Astrocyte of the hippocampus (primary cell): ENCODE measurements at places on chromosomes 13 and 19.
A peak's percentile ranks its signal among the peaks of the same experiment; 100 is the strongest.

- no peak for DNase-seq
These were observed 19.6 kb upstream of the FAM124A start for GRCh38 chr13:51202477-51203046.

- peak; percentile 34 for DNase-seq
These were observed 172.3 kb upstream of the KLF12 start for GRCh38 chr13:74306496-74306895.

DNA sequence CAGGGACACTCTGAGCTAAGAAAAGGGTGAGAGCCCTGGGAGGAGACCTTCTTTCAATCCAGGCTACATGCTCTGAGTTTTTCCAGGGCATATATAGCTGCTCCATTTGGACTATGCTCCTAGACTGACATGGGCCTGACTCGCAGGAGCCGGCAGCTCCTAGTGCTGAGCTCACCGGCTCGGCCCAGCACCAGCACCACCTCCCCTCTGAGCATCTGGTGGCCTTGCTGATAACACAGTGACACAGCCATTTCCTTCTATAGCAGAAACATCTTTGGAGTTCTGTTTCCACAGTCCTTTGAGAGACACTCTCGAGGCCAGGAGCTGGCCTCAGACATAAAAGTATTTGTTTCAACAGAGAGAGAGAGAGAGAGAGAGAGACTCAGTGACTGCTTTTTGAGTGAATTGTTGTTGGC is 184.9 kb downstream of the TM9SF2 start:
- DNase-seq: peak; percentile 68

GRCh38 chr13:112112534-112113276 is 45.8 kb downstream of the SOX1 start:
- no peak for DNase-seq

DNA sequence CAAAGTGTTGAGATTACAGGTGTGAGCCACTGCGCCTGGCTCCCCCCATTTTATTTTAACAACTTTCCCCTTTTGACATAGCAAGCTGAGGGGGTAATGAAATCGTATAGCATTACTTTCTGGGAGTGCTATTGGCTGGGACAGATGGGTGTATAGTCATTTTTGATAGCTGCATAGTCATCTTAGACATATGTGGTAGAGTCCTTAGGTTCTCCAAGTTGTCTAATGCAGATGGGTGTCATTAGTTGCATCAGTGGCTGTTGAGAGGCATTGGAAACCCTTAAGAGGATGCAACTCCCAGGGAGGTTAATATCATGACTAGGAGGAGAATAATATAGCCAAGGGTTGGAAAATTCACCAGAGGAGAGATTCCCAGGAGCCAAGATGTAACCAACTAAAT is 28.6 kb upstream of the PNMA8B start:
- DNase-seq: no peak

- no peak for DNase-seq
These were observed 1.2 kb downstream of the EEF1AKMT1 start for GRCh38 chr13:20772401-20773131.
